NCI-H1092 treated with DMSO at 0.1 percent for 48 hours (cell line): ENCODE measurements at places on chromosomes 7 and 10.
A peak's percentile ranks its signal among the peaks of the same experiment; 100 is the strongest.

DNA sequence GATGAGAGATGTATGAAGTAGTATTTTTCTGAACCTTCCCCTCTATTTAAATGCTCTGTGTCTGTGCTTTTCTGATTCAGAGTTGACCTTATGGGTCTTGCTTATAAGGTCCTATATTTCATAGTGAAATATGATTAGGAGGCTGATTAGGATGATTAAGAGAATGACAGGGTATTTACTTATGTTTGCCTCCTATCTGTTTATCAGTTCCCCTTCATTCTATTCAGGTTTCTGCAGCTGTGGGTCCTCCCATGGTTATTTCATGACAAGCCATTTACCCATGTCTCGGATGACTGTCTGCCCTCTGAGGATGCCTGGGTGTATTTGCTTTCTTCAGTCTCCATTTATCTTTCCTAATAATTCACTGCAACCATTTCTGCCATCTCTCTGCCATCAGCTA lies 16.9 kb downstream of the RPA3 start:
- peak; percentile 30 for DNase-seq

DNA sequence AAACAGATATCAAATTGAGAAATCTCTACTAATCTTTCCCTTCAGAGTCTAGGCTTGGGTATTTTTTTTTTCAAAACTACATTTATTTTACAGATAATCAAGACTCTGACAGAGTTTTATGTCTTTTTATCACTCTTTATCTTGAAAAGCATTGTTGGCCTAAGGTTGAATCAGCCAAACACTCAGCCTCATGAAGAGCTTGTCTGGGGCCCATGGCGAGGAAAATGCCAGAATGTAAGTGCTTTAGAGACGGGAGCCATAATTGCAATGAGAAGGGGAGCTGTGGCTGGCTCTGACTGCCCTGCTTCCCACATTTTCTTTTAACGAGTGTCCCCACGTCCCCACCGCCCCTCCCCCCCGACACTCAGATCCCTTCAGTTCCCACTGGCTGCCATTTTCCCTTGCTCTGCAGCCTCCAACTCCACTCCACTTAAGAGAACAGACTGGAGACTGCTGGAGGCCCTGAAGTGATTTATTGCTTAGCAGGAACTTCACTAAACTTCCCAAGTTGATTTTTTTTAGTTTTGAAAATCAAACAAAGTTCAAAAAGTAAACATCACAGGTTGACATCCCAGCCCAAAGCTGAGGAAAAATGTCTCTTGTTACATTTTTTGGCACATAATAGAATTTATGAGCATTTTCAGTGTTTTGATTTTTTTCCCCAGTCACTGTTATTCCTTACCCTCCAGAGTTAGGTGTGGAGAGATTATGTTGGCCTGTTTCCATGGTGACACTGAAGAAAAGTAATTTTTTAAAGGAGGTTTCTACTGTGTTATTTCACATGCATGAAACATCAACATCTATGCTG lies 637.5 kb upstream of the GALNT17 start:
- no peak for DNase-seq

- no peak for DNase-seq
Measured at GRCh38 chr10:20207653-20208052, 391.4 kb downstream of the PLXDC2 start.

DNA sequence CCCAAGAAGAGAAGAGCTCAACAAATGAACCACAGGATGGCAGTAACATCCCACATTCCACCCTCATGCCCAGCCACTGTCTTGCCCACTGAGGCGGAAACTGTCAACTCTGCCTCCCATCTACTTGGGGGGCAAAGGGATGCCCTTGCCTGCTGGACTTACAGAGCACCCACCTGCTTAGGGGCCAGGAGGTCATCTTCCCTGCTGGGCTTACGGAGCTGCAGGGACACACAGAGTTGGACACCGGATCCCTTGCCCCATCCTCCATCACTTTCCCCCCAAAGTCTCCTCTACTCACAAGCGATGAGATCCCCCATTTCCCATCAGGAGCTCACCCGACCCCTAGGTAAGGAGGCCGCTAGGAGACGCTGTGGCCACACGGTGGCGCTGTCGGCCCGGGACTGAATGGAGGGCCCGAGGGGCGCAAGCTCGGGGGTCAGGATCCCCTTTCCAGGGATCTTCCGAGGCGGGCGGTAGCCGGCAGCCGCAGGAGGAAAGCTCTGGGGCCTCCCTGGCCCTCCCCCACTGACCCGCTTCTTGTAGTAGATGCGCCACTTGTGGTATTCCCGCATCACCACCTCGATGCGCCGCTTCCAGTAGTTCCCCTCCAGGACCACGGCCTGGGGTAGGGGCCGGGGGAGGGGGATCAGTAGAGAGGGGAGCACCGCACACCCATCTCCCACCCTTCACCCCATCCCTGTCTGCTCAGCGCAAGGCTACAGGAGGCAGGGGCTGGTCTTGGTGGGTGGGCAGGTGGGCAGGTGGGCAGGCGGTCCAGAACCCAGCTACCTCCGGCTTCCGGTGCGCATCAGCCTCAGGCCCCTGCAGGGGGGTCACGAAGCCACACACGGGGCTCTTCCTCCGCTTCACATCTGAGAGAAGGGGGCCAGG lies 17.3 kb downstream of the MLXIPL start:
- DNase-seq, result peak; percentile 33

- DNase-seq, result no peak
Measured at GRCh38 chr10:127374901-127375300, 174.2 kb upstream of the NPS start.

- DNase-seq, result peak; percentile 86
Measured at GRCh38 chr7:34487391-34488115, 170.5 kb upstream of the NPSR1 start.

DNA sequence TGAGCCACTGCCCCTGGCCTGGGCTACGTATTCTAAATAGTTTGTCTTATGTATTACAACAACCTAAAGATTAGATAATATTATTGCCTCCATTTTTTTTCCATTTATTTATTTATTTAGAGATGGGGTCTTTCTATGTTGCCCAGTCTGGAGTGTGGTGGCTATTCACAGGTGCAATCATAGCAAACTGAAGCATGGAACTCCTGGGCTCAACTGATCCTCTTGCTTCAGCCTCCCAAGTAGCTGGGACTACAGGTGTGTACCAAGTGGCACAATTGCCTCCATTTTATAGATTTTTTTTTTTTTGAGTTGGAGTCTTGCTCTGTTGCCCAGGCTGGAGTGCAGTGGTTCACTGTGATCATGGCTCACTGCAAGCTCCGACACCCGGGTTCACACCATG lies 6.5 kb upstream of the TRA2A start:
- no peak for DNase-seq

DNA sequence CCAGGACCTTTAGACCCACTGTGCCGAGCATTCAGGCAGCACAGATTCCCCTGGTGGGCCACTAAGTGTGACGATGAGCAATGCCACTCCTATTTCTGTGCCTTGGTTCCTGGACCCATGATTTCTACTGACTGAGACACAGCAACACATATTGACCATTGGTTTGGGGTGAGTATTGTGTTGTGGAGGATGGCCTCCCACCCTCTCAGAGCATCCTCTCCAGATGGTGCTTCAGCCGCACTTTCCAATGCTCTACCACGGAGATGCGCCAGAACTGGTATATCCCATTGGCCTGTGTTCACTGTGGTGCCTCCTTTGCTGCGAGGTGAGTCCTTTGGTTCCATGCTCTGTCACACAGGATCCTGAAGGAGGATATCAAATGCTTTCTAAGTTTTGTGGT lies 10.1 kb upstream of the GDF10 start:
- DNase-seq, result no peak

GRCh38 chr10:6058682-6059475 lies 3.3 kb downstream of the IL2RA start:
- no peak for DNase-seq
